ENCODE measurements at places on chromosomes 5 and 9.

GRCh38 chr9:120137186-120137840, 442.7 kb downstream of the CDK5RAP2 start:
- no peak for DNase-seq

- DNase-seq, result no peak
Measured at GRCh38 chr5:15391704-15392397, 108.1 kb upstream of the FBXL7 start.

GRCh38 chr5:177310757-177311391, 824 bp downstream of the MXD3 start:
- DNase-seq, result no peak

- no peak for DNase-seq
Measured at GRCh38 chr9:133589454-133590227, 19.5 kb downstream of the FAM163B start.

DNA sequence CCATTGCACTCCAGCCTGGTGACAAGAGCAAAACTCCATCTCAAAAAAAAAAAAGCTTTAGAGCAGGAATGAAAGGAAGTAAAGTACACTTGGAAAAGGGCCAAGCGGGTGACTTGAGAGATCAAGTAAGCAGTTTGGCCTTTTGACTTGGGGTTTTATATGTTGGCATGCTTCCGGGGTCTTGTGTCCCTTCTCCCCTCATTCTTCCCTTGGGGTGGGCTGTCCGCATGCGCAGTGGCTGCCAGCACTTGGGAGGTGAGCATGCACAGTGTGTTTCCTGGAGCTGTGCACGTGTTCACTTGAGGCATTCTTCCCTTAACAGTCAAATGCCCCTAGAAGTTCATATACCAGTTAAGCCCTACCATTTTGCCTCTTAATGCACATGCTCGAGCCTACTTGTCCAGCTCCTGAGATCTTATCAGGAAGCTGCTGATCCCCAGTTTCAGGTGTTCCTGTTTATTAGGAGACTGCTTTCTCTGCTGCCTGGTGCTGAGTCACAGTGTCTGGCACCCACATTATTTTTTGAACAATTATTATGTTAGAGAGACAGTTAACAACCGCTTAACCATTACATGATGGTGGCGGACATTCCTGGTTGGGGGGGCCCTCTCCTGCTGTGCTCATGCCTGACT, 32.6 kb upstream of the PRRC2B start:
- DNase-seq, result no peak

- no peak for DNase-seq
Measured at GRCh38 chr9:91146391-91147019, 215.2 kb downstream of the AUH start.

- DNase-seq, result no peak
Measured at GRCh38 chr5:87120518-87121303, 147.0 kb upstream of the RASA1 start.

GRCh38 chr9:114088571-114089170, 10.4 kb downstream of the KIF12 start:
- no peak for DNase-seq

DNA sequence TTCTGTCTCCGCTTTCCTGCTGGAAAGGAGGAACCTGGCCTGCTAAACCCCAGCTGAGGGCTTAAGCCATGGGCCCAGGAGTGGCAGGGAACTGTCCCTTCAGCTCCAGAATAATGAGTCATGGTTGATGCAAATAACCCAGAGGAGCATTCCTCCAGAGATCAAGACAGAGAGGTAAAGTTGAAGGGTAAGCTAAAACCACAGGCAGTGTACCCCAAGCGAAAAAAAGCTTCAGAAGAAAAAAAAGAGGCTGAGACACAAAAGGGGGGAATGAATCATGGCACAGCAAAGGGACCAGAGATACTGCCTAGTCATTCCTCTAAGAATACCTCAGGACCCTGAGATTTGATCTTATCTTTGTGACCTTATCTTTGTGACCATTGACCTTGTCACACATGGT, 199.5 kb upstream of the TAS2R1 start:
- no peak for DNase-seq

DNA sequence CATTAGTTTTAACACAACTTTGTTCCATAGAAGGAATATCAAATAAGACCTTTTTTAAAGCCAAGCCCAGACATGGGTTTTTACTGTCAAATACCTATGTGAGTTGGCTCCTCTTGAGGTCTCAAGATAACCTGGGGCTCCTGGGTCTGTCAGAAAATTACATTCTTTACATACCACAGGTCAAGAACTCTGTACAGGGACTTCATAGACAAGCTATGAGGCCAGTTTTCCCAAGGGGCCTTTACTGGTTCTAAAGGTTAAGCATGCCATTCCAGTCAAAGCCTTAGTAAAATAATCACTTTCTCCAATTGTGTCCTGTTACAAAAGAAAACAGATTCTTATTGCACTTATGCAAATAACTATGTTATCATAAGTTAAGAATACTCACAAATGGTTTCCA, 15.5 kb upstream of the SMC2 start:
- DNase-seq, result no peak
